ENCODE measurements at places on chromosomes 16 and 17. TPM values are rescaled to one million over a fixed set of nuclear protein-coding genes. Genes with fewer than 3 reads are reported as not detected.

- H3K36me3 ChIP-seq, result no peaks in the 10 kb centered on the region
- peaks cover 13% of the 10 kb centered on the region for H3K4me1 ChIP-seq
- DNase-seq, result no peak
- peak overlapping the region; percentile 93 for H3K4me3 ChIP-seq
Measured at GRCh38 chr17:13598353-13599167, 3.2 kb downstream of the HS3ST3A1 start.

Gene CBX2
- total RNA-seq, result 2.2 TPM

- H3K36me3 ChIP-seq, result peaks cover 31% of the 10 kb centered on the region
- H3K27ac ChIP-seq, result no peak overlapping the region
- no peaks in the 10 kb centered on the region for H3K4me1 ChIP-seq
Measured at GRCh38 chr17:1038459-1039122, 41.7 kb downstream of the TIMM22 start.

Gene CDH15
- 0.18 TPM for total RNA-seq

GRCh38 chr16:25613931-25614330, 77.8 kb upstream of the HS3ST4 start:
- no peaks in the 10 kb centered on the region for H3K27me3 ChIP-seq
- H3K4me3 ChIP-seq, result no peak overlapping the region
- no peak overlapping the region for H3K27ac ChIP-seq
- no peaks in the 10 kb centered on the region for H3K36me3 ChIP-seq

Gene FBXW10
- total RNA-seq, result not detected

DNA sequence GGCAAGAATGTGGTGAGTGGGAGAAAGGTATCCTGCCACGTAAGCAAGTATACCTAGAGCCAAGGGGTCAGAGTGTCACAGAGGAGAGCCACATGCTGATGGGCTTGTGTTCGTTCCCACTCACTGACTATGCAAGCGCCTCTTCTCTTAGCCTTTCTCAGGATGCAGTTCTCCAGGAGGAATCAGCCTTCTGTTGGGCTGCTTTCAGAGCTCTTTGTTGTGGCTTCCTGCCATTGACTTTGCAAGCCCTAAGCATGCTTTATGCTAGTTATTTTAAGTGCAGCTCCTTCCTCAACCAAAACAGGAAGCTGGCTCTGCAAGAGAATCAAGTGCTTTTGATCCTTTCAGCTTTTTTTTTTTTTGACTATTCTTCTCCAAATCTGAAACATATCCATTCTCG, 66.6 kb downstream of the SIAH1 start:
- no peak overlapping the region for H3K27ac ChIP-seq
- peaks cover 2% of the 10 kb centered on the region for H3K36me3 ChIP-seq
- H3K4me3 ChIP-seq, result no peak overlapping the region
- H3K27me3 ChIP-seq, result no peaks in the 10 kb centered on the region
- H3K4me1 ChIP-seq, result peaks cover 9% of the 10 kb centered on the region

Gene EPN3
- not detected for total RNA-seq

Gene LRRC75A
- 0.56 TPM for total RNA-seq

- no peak overlapping the region for H3K4me3 ChIP-seq
- H3K27ac ChIP-seq, result no peak overlapping the region
- peaks cover 28% of the 10 kb centered on the region for H3K4me1 ChIP-seq
- H3K27me3 ChIP-seq, result no peaks in the 10 kb centered on the region
- no peak for DNase-seq
Measured at GRCh38 chr16:70578035-70578434, 54.4 kb downstream of the SF3B3 start.

Gene CMTM2
- total RNA-seq, result not detected

Gene CDH5
- not detected for total RNA-seq

DNA sequence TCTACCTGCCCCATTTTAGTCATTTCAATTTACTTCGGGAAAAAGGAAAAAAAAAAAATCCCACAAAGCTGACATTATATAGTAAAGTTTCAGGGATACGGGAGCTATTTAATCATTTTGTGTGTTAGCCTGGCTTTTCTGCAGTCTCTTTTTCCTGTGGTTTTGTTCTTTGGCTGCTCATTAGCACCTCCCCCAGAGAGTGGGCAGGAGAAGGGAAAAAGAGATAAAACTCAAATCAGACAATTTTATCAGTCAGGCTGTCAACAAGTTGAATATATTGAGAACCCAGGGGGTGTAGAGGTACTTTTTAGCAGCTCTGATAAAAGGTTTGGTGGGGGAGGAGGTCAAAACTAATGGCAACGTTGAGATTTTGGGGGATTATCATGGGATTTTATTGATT, 559.0 kb upstream of the PSMD7 start:
- no peak overlapping the region for H3K4me3 ChIP-seq
- H3K36me3 ChIP-seq, result no peaks in the 10 kb centered on the region
- H3K27ac ChIP-seq, result no peak overlapping the region
- DNase-seq, result no peak

DNA sequence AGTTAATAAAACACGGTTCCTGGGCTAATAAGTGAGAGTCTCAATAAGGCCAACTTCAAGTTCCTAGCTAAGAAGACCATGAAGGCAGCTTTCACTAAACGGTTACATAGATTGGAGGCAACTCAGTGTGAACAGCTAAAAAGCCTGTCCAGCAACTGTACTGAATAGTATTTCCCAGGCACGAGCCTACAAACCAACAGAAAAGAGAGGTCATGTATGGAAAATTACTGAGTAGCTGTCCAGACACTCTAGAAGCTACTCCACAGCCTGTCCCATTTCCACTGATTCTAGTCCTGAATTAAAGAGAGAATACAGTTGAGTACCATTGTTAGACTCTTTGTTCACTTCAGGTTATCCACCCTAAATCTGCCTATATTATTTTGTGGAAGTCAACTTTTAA, 36.5 kb upstream of the C17orf78 start:
- H3K27me3 ChIP-seq, result no peaks in the 10 kb centered on the region
- H3K4me1 ChIP-seq, result no peaks in the 10 kb centered on the region
- no peak overlapping the region for H3K27ac ChIP-seq
- H3K4me3 ChIP-seq, result no peak overlapping the region
- DNase-seq, result no peak

DNA sequence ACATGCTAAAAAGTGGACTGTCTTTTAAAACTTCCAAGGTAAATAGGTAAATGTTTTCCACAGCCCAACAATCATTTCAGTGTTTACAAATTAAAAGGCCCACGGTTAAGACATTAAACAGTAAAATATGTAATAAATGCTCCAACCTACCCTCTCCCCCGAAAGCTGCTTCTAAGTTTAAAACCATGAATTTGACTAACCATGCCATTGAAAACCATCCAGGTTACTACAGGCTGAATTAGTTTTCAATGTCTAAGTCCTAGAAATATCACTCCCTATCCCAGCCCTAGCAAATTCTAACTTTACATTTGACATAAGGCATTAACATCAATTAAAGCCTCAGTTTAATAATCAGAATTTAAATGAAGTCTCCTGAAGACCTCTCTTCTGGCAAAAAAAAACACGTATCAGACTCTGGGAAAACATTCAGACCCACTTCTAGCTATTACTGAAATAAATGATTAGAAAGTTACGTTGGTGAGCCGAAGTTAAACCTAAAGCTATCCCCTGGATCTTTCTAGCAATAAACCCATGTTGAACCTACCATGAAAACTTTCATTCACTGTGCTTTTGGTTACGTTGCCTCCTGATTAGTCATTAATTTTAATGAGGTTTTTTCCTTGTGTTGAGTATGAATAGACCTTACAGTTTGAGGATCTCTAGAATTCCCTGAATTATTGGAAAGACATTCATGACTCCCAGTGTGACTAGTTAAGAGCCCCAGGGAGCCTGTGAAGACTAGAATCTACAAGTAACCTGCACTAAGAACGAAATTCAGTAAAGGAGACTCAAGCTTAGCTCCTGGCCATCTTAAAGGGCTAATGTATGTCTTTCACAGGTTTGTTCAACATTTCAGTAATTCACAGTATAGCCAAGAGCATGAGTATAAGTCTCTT, 1.7 kb upstream of the POLG2 start:
- H3K4me3 ChIP-seq, result no peak overlapping the region
- no peaks in the 10 kb centered on the region for H3K27me3 ChIP-seq
- H3K4me1 ChIP-seq, result peaks cover 2% of the 10 kb centered on the region
- no peak overlapping the region for H3K27ac ChIP-seq

- no peak for DNase-seq
- H3K27ac ChIP-seq, result no peak overlapping the region
- H3K36me3 ChIP-seq, result peaks cover 34% of the 10 kb centered on the region
- H3K27me3 ChIP-seq, result no peaks in the 10 kb centered on the region
- H3K4me3 ChIP-seq, result no peak overlapping the region
Measured at GRCh38 chr16:87336434-87337240, 19.4 kb upstream of the C16orf95 start.

Gene ARL4D
- total RNA-seq, result 12.8 TPM

Gene KRT13
- total RNA-seq, result 0.18 TPM

DNA sequence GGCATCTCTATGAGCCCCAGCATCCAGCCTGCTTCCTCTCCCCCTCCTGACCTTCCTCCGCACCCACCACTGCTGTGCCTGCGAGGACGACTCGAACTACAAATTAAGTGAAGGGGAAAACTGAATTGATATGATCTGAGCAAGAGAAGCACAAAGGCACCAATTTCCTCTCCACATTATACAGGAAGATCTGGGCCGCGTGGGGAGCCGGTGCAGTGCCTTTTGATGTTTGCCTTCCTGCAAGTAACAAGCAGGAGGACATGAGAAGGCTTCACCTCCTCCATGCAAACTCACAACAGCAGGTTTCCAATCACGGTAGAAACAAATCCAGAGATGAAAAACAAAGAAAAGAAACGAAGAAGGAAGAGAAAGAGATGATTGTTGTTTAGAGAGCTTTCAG, 57.8 kb upstream of the MMP2 start:
- H3K27me3 ChIP-seq, result no peaks in the 10 kb centered on the region
- H3K27ac ChIP-seq, result no peak overlapping the region
- H3K4me1 ChIP-seq, result no peaks in the 10 kb centered on the region
- DNase-seq, result no peak

GRCh38 chr16:46765050-46765449, 16.9 kb upstream of the MYLK3 start:
- no peak overlapping the region for H3K4me3 ChIP-seq
- H3K27me3 ChIP-seq, result no peaks in the 10 kb centered on the region
- no peaks in the 10 kb centered on the region for H3K36me3 ChIP-seq
- DNase-seq, result peak; percentile 76
- H3K27ac ChIP-seq, result no peak overlapping the region

DNA sequence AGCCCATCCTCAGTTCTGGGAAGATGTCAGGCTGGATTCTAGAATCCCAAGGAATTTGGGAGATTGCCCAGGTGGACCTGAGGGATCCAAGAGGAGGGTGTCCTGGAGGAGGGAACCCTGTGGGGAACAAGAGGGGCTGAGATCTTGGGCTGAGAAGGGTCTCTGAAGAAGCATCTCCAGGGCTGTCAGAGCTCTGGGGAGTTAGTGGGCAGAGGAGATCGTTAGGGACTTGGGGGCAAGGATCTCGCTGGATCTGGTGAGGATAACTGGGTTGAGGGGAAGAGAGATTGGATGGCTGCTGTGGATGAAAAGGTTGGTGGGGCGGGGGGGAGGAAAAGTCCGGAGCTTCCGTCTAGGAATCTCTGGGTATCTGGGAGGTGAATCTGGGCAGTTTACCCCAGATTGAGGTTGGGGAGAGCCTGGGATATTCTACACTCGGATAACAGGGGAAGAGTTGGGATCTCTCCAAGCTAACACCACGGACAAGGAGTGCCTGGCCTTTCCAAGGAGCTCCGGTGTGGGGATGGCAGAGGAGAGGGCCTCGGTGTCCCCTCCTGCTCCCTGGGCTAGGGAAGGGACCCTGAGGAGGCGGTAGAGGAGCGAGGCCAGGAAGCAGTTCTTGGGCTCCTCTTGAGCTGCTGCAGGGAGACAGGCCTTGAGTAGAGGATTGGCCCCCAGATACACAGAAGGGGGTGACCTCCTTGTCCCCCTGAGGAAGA, 1.7 kb downstream of the FBXL19 start:
- H3K4me1 ChIP-seq, result peaks cover 2% of the 10 kb centered on the region
- H3K4me3 ChIP-seq, result peak overlapping the region; percentile 53
- H3K27me3 ChIP-seq, result no peaks in the 10 kb centered on the region
- H3K27ac ChIP-seq, result no peak overlapping the region
- DNase-seq, result no peak

GRCh38 chr17:82060614-82061013, 5.0 kb downstream of the DUS1L start:
- H3K27ac ChIP-seq, result no peak overlapping the region
- no peaks in the 10 kb centered on the region for H3K27me3 ChIP-seq
- no peak overlapping the region for H3K4me3 ChIP-seq
- peaks cover 6% of the 10 kb centered on the region for H3K4me1 ChIP-seq
- H3K36me3 ChIP-seq, result peaks cover 70% of the 10 kb centered on the region

Data from IMR-90 (cell line).